ENCODE measurements at places on chromosomes 11 and 22.

GRCh38 chr11:20647976-20648565 lies 21.3 kb upstream of the NELL1 start:
- DNase-seq = peak; percentile 64

DNA sequence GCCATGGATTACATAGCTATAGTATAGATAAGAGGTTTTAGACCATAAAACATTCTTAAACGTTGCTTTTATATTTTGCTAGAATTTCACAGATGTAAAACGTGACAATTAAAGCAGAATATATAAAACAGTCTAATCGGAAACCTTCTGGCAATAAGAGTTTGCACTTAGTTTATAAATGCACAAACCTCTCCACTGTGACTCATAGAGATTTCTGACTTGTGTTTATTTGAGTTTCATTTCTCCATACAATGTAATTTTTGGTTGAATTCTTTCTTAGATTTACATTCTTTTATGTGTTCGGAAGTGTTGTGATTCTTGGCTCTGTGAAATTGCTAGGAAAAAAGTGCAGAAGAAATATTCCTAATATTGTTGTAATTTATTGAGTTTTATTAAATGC lies 288.7 kb upstream of the CTSC start:
- DNase-seq = no peak

DNA sequence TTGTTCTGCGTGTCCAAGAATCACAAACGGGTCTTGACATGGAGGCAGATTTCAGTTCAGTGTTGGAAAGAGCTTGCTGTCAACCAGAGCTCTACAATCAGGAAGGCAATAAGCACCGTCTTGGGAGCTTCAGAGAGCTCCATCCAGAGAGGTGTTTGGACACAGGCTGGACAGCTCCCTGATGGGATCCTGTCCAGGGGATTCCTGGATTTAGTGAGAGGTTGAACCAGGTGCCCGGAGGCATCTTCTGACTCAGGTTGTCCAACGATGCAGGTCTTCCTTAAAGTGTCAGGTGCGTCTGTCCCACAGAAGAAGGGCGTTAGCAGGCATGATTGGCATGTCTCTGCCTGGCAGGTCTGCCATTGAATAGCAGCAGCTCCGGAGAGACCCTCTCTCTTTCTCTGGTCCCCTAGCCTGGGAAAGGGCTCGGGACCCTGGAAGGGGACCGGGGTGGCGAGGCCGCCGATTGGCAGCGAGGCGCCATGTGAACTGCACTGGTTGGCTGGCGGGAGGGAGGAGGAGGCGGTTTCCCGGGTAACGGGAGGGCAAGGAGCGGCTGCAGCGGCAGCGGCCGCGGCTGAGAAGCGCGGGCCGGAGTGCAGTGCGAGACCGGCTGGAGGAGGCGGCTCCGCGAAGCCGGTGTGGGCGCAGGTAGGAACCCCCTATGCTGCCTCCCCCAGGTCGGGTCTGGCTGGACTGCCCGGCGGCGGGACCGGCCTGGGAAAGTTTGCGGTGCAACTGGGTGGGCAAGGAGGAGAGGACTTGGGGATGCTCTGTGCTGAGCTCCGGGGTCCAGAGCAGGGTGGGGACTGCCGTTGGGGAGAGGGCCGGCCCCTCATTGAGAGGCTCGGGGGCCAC lies 104.1 kb upstream of the E2F8 start:
- DNase-seq = peak; percentile 73

- no peak for DNase-seq
These were observed 14.6 kb downstream of the TSPAN32 start for GRCh38 chr11:2316169-2316962.

- peak; percentile 53 for DNase-seq
These were observed 94.4 kb downstream of the SCN3B start for GRCh38 chr11:123560006-123560405.

DNA sequence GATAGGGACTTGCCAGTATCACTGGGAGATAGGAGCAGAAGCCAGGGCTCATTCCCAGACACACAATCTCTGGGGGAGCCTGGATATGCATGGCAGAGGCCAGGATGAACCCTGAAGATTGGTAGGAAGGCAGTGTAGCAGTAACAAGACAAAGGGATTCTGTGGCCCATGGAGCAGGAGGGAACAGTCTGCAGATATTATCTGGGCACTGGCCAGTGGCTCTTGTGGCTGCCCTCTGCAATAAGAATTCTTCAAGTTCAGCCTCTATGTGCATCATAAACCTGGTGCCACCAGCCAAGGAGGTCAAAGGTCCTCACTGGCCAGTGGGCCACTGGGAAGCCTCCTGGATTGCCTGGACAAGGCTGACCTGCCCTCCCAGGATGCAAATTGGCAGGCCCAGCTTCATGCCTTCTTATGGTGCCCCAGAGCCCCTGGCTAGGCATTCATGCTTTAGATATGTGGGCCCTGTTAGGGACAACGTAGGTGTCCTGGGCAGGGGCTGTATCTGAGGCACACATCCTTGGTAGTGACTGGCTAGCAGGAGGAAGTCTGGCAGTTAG lies 29.2 kb downstream of the KCNQ1OT1 start:
- DNase-seq = no peak

- no peak for DNase-seq
These were observed 18.4 kb downstream of the SPATA19 start for GRCh38 chr11:133826866-133827265.

GRCh38 chr22:30178181-30179126 lies 68.1 kb downstream of the LIF start:
- no peak for DNase-seq

DNA sequence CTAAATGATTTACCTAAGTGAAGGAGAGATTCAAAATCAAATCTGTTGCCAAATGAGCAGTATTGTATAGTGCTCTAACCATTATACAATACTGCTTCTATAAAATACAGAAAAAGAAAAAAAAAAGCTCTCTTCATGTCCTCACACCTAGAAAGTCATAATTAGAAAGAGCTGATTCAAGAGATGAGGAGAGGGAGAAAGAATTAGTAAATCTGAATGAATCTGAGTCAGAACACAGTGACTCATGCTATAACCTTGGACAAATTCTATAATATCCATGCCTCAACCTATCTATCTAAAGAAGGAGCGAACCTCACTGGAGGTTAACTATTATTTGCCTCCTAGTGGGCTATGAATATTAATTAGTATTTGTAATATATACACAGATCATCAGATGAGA lies 29.4 kb downstream of the AMBRA1 start:
- peak; percentile 81 for DNase-seq

DNA sequence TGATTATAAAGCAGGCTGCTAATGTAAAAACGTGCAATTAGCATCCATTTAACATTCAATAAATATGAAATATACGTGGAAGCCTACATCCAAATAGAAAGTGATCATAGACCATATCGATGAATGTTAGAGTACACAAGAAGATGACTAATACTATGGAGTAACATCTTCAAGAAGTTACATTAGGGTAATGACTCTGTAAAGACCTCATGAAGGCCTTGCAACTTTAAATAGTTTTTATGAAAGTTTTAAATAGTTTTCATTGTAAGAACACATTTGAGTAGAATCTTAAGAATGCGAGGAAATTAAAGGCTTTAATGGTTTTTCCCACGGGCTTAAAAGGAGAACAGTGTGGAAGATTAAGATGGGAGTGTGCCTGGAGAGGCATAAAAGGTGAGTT lies 1.4 kb downstream of the TRIM34 start:
- peak; percentile 57 for DNase-seq

DNA sequence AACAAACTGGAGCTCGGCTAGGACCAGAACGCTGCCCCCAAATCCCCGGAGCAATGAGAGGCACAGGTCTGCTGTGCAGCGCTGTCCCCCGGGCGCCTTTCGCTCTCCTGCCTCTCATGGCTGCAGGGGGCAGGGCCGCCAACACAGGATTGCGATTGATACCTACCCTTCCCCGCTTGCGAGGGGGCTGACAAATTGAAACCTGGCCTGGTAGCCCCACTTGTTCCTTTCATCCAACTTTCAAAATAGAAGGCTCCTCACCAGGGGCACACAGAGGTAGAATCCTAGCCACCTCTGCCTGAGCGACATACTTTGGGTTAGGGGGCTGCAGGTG lies 642 bp upstream of the CASTOR1 start:
- no peak for DNase-seq

DNA sequence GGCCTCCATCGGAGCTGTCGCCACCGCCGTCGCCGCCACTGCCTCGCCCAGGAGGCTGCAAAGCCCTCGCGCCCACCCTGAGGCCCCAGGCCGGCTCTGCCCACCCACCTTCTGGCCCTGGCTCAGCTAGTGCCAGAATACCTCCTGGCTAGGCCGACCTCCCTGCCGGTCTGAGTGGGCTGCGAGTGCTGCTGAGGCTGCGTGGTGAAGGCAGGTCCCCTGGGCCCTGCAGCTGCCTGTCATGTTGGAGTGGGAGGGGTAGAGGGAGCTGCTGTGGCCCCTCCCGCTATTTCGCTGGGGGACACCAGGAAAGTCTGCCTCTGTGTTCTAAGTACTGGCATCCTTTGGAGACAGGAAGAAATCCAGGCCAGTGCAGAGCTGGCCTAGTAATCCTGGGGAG lies 34.2 kb downstream of the LRRC10B start:
- DNase-seq = no peak

GRCh38 chr11:875203-875602 lies 32.6 kb downstream of the TSPAN4 start:
- no peak for DNase-seq

- no peak for DNase-seq
These were observed 37.5 kb upstream of the NNMT start for GRCh38 chr11:114258696-114259095.

GRCh38 chr11:19802773-19803293 lies 90.2 kb downstream of the NAV2 start:
- DNase-seq = no peak

- DNase-seq = no peak
These were observed 184.4 kb downstream of the CHST1 start for GRCh38 chr11:45481026-45481425.

DNA sequence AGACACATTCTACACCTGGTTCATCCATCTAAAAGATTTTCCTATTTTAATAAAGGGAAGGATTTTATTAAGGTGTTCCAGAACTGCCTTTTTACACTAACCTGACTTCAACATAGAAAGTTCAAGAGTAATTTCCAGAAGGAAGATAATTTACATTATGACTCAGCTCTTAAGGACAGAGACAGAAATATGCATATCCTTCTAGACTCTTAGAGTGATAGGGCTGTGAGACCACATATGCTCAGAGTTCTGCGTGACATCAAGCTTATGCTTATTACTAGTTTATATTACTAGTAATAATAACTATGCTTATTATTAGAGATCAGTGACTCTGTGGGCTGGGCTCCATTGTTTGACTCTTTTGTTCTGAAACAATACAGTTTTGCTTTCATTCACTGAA lies 4.6 kb downstream of the PDGFD start:
- DNase-seq = peak; percentile 2

DNA sequence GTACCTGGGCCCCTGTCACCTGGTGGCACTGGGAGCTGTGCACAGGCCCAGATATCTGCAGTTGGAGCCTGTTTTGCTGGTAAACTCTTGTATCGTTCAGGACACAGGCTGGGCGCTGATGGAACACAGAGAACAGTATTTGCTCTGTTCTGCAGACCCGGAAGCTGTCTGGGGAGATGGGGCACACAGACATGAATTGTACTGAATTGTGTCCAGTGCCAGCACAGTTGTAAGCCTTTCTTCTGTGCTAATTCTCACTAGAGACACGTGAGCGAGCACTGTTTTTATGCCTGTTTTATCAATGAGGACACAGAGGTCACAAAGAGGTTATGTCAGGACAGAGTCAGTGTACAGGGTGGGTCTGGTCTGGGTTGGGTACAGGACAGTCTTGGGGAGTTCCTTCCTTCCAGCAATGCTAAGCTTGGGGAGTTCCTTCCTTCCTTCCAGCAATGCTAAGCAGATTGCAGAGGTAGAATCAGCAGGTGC lies 24.4 kb upstream of the ACR start:
- no peak for DNase-seq

- no peak for DNase-seq
These were observed 7.6 kb downstream of the YDJC start for GRCh38 chr22:21622011-21622918.

DNA sequence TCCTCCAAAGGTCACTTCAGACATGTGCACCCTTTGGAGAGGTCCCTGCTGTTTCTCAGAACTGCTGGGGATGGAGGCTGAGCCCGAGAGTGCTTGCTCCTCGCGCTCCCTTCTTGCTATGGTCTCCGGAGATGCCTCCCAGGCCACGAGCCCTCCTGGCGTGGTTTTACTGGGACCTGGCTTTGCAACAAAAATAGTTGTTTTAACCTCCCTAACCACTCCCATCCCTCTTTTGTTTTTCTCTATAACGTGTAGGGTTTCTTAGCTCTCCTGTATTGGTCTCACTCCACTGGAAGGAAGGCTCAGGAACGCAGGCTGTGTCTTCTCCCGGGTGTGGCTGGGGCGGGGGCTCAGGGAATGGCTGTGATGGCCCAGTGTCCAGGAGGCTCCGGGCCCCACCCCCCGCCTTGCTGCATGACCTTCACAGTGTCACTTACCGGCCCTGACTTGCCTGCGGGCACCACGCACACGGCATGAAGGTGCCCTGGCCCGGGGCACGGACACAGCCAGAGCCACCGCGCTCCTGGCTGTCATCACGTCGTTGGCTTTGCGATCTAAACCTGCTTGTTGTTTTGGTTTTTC lies 5.6 kb downstream of the PTDSS2 start:
- no peak for DNase-seq

GRCh38 chr11:85680897-85681296 lies 5.1 kb downstream of the CCDC89 start:
- DNase-seq = no peak

GRCh38 chr11:110896358-110896757 lies 184.1 kb upstream of the ARHGAP20 start:
- DNase-seq = no peak

GRCh38 chr11:93370260-93370659 lies 39.7 kb downstream of the DEUP1 start:
- peak; percentile 54 for DNase-seq

- no peak for DNase-seq
These were observed 29.6 kb downstream of the SCUBE2 start for GRCh38 chr11:9061807-9062206.

DNA sequence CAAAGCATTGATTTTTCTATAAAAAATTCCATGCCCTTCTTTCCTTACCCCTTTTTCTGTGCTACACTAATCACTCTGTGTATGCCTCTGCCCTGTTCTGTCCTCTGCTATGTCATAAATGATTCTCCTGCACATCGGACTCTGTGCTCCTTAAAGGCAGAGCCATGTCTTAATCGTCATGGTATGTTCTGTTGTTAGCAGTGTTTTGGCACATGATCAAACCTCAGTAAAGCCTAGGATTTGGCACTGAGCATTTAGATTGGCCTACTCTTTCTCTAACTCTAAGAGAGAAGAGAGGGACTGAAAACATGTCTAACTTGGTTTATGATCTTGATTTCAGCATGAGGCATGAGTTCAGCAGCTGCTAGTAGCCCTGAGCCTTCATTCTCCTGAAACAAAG lies 266.9 kb downstream of the AASDHPPT start:
- DNase-seq = peak; percentile 27
